ENCODE measurements at places on chromosomes 16 and 17.
A peak's percentile ranks its signal among the peaks of the same experiment; 100 is the strongest.

DNA sequence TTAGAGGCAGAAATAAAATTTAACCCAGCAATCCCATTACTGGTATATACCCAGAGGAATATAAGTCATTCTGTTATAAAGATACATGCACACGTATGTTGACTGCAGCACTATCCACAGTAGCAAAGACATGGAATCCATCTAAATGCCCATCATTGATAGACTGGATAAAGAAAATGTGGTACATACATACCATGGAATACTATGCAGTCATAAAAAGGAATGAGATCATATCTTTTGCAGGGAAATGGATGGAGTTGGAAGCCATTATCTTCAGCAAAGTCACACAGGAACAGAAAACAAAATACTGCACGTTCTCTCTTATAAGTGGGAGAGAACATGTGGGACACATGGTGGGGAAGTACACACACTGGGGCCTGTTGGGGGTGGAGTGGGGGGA is 23.1 kb downstream of the SSH2 start:
- no peak for DNase-seq

GRCh38 chr16:17273142-17273561 is 197.6 kb downstream of the XYLT1 start:
- DNase-seq, result no peak

DNA sequence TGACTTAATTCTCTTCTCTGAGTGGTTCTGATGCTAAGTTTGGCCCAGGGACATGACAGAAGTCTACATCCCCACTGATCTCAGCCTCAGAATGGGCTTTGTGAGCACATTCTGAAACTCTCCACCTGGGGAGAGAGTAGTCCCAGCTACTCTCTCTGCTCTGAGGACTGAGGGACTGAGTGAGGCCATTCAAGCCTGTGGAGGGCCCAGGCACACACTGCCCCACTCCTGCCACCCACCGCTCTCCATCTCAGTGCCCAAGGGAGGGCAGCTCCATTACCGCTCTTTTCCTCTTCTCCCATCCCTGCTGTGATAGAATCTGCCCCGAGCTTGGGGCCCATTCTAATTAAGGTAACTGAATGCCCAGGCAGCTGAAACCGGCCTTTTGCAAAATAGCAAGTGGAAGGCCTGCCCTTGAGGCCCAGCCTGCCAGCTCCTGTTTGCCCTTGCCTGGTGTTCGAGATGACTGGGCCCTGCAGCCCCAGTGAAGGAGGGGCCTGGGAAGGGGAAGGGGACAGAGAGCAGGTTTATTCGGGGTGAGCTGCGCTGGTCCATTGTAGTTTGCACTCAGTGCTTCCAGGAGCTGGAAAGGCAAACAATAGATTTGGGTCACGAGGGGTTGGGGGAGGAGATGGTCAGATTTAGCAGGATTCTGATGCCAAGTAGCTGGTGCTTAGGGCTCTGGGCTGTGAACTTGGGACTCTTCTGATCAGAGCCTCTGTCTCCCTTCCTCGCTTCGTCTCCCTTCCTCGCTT is 76.2 kb downstream of the RAB11FIP4 start:
- DNase-seq, result no peak

- no peak for DNase-seq
Observed at GRCh38 chr16:58497935-58498334, 2.0 kb upstream of the NDRG4 start.

DNA sequence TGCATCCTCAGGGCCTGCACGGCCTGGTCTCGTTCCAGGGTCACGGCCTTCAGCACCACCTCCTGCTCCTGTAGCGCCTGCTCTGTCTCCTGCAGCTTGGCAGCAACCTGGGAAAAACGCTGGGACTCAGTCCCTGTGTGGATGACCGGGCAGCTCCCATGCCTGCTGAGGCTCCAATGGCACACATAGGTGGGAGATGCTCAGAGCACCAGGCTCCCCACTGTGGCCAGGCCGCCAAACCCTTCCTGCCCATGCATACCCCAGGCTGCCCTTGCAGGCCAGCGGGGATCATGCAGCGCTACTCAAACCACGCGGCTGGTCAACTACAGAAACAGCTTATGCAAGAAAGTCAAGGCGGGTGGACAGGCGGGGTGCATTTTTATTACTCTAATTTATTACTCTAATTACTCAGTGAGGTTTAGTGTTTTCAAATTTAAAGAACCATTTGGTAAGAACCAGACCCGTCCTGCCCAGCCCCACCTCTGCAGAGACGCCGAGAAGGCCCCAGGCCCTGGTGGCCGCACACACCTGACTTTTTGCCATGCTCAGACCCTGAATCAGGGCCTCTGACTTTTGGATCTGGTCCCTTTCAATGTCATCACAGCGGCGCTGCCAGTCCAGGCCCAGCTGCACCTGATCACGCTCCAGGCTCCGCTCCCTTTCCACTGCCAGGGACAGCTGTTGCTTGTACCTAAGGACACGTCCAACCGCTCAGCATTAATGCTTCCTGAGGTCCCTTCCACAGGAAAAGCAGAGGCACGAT is 34.0 kb downstream of the CCDC57 start:
- no peak for DNase-seq

DNA sequence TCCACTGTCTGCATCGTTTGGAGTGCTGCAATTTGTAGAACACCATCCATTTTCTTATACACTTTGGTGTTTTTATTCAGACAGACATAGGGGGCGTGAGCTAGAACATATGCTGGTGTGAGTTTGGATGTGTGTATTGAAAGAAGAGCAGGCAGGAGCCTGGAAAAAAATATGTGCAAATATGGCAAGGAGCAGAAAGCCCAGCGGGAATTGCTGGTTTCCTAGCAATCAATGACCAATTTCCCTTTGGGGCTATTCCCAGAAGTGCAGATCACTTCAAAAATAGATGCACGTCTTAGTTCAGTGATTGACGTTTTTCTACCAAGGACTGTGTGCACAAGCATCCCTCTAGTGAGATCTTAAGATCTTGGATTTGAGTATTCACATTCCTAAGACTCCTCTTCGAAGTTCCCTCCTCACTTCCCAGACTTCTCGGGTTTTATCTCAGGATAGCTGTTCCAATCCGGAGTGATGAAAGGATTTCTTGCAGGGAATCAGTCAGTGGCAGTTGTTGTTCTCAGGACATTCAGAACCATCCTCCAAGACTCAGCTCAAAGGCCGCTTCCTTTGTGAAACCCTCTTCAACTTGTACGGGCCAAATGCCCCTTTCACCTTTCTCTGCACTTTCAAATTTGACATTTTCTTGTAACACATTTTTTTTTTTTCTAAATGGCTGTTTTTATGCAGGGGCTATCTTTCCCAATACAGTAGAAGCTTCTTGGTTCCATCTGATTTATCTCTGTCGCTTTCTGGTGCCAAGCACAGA is 268.7 kb upstream of the ASIC2 start:
- no peak for DNase-seq

DNA sequence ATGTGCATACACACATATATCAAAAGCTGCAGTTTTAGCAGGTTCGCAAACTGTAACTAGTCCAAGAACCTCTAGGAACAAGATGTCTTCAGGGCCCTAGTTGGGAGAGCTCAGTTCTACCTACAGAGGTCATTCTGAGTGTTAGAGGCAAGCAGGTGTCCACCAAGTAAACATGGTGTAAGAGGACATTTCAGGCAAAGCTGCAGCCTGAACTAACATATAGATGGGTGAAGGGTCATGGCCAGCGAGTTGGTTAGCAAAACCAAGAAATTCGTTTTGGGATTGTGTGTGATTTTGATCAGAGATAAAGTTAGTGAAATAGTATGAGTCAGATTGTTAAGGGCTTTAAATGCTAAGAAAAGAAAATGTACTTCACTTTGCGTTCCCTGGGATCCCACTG is 24.6 kb downstream of the C17orf75 start:
- no peak for DNase-seq

DNA sequence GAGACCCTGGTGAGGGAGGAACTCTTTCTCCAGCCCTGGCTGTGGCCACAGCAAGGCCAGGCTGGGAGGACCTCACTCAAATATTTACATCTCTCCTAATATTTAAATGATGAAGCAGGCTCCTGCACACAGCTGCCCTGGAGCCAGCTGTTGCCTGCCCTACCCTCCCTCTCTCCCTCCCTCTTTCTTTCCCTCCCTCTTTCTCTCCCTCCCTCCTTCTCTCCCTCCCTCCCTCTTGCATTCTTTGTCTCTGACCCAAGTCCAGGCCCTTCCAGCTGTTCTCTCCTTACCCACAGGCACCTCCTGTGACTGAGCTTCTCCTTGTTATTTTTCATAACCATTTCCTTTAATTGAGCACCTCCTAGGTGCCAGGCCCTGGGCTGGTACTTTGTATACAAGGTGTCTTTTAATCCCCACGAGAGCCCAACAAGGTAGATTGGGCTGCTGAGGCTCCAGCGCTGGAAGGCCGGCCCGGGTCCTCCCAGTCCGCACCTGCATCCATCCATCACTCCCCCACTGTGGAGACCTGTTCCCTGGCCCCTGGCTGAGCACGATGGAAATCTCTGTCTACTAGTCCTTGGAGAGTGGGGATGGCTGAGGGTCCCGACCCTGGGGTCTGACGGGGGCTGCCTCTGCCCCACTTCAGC is 242.3 kb downstream of the SEC14L1 start:
- no peak for DNase-seq

DNA sequence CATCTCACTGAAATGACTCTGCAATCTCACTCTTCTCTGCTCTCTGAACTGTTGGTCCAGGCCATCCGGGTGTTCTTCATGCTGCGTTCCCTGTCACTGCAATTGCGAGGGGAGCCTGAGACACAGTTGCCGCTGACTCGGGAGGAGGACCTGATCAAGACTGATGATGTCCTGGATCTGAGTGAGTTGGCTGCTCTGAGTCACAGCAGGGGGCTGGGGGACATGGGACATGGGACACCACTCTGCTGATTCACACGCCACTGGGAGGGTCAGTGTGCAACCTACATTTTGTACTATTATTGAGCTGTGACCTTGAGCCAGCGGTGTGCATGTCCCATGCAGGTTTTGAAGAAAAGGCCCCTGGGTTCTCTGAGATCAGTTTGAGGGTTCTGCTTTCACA is 116.5 kb downstream of the CLEC16A start:
- DNase-seq, result no peak

DNA sequence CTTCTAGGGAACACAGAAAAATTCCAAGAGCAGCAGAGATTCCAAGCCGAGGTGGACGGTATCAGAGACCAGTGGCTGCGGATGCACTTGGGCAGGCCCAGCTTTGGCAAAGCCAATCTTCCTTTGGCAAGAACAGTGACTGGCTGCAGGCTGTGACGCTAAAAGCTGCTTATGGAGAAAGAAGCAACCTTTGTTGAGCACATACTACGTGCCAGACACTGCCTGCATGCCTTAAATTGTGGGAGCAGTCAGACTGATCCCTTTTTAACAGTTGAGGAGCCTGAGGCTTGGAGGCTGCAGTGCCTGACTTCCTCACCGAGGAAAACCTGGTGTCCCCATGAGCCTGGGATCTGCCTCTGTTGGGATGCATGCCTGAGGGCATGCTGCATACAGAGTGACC is 69.0 kb upstream of the AMZ2 start:
- DNase-seq, result no peak

DNA sequence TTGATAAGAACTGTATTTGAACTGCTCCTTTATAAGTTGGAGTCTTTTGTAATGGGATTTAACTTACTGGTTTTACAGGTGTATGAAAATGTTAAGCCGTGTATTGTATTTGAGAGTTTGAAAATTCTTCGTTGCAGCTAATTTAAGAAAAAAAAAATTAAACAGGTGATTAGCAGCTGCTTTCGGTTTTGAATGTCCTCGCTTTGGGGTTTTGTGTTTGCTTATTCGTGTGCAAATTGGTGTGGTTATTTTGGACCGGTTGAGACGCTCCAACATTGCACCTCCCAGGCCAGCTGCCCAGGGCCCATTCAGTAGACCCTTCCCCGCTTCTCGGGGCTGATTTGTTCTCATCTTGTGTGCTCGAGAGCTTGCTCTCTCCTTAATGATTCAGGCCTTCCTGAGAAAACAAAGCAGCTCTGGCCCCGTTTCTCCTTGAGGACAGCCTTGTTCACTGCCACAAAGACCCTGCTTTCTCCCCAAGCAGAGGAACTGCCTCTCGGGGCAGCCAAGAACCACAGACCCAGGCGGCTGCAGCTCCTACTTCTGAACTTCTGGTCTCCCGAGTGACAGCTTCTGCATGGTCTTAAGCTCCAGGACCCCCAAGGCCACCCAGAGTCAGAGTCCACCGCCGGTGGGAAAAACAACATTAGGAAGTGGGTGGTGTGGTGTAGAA is 100.5 kb downstream of the MSI2 start:
- peak; percentile 13 for DNase-seq

- DNase-seq, result no peak
Observed at GRCh38 chr17:44941712-44942331, 5.8 kb downstream of the KIF18B start.

DNA sequence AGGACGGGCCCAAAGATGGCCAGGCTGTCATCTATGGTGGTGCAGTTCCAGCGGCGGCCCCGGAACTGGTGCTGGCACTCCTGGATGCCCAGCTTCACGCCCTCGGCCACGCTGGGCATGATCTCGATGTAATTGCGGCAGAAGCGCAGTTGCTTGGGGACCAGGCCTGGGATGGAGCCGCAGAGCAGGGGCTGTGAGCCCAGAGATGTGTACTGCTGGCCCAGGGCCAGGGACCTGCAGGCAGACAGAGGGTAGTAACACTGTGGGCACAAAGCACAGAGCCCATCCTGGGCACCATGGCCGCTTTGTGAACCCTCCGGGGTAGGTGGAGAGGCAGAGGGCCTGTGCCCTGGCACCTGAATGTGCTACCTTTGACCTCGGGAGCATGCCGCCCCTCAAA is 44.8 kb downstream of the WNT3 start:
- DNase-seq, result no peak

DNA sequence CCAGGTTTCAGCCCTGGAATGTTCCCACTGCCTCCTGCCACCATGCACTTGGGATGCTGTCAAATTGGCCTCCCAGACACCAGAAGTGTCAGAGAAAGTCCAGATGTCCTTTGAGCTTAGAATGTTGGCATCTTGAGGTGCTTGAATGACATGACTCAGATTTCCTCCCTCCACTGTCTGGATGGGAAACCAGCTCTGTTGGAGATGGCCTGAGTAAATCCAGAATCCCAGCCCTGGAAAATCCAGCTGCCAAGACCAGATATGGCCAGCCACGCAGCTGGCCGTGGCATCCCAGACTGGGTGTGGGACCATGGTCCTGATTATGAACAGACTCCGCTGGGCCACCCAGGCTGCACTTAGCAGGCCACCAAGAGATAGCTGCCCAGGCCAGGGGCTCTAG is 57.0 kb upstream of the CLEC3A start:
- no peak for DNase-seq

DNA sequence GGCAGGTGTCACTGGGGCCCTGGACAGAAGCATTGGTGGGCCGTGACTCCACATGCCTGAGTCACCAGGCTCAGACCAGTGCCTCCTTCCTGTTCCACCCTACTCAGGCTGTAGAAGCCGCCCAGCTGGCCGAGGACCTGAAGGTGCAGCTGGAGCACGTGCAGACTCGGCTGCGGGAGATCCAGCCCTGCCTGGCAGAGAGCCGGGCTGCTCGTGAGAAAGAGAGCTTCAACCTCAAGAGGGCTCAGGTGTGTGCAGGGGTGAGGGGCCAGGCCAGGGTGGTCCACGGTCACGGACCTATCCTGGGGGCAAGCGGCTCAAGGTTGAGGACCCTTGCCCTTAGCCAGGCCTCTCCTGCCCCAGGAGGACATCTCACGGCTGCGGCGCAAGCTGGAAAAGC is 9.6 kb downstream of the RNF40 start:
- DNase-seq, result no peak

GRCh38 chr16:12535535-12536411 is 267.9 kb downstream of the CPPED1 start:
- DNase-seq, result peak; percentile 32

GRCh38 chr17:82791532-82791931 is 39.7 kb downstream of the TBCD start:
- DNase-seq, result no peak

- no peak for DNase-seq
Observed at GRCh38 chr17:35467824-35468223, 19.3 kb upstream of the SLFN13 start.

GRCh38 chr17:13970531-13970930 is 98.8 kb upstream of the COX10 start:
- DNase-seq, result no peak

Data from NT2/D1 (cell line).